ENCODE measurements at places on chromosomes 1 and 21. TPM values are rescaled to one million over a fixed set of nuclear protein-coding genes. Genes with fewer than 3 reads are reported as not detected.

The IL6R gene
- total RNA-seq: 12.2 TPM

The C1orf141 gene
- not detected for total RNA-seq

The USH2A gene
- not detected for total RNA-seq

The CATSPERE gene
- not detected for total RNA-seq

The COG2 gene
- total RNA-seq: 19.3 TPM

The RNU1-1 gene
- total RNA-seq: 7.3 TPM

The KLF17 gene
- 0.64 TPM for total RNA-seq

The DSCAM gene
- total RNA-seq: not detected

The CLCA4 gene
- not detected for total RNA-seq

The SLC35E2B gene
- total RNA-seq: 13.6 TPM

The SIPA1L2 gene
- 9.3 TPM for total RNA-seq

The PODN gene
- total RNA-seq: not detected

The AIRE gene
- total RNA-seq: not detected

The LCE2D gene
- not detected for total RNA-seq

The MARK1 gene
- total RNA-seq: 0.06 TPM

The ZNF692 gene
- total RNA-seq: 25.4 TPM

All from A549 treated with DMSO at 1 μM for 4 hours (cell line).